ENCODE measurements at places on chromosomes 3 and 15.

- no peak for DNase-seq
These were observed 8.9 kb downstream of the MUC4 start for GRCh38 chr3:195802795-195803194.

GRCh38 chr15:23420806-23421575 lies 26.1 kb downstream of the GOLGA6L2 start:
- DNase-seq: no peak

GRCh38 chr3:127682561-127682960 lies 9.8 kb downstream of the ABTB1 start:
- no peak for DNase-seq

GRCh38 chr3:14949126-14949525 lies 1.7 kb downstream of the NR2C2 start:
- no peak for DNase-seq

GRCh38 chr3:4207672-4208071 lies 95.5 kb upstream of the SETMAR start:
- DNase-seq: no peak

DNA sequence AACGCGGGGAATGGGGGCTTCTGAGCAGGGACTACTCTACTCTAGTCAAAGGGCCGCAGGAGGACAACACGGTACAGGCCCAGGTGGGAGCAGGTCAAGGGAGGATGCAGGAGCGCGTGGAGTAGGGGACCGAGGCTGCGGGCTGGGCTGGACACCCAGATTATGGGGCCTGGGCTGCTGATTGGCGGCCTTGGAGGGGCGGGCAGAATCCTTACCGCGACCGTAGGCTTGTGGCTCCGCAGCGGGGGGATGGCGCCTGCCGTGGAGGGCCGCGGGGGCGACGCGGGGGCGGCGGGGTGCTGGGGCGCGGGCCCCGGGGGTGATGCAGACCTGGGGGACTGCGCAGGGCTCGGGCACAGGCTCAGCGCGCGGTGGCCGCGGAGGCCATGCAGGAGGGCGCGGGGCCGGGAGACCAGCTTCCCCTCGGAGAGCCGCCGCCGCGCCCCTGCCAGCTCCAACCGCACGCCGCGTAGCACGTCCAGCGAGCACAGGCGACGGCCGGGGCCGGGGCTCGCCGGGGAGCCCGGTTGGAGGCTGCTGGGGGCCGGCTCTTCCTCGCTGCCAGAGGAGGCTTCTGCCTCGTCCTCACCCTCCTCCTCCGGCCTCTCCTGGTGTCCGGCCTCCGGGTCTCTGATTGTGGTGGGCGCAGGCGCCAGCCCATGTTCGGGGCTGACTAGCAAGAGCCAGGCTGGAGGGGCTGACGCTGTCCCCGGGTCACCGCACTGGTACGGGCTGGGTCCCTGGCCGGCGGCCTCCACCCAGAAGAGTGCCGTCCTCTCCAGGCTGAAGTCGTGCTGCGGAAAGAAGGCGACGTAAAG lies 12.9 kb downstream of the UBAP1L start:
- DNase-seq: no peak

GRCh38 chr3:74267588-74268184 lies 346.8 kb downstream of the CNTN3 start:
- no peak for DNase-seq

- no peak for DNase-seq
These were observed 301.2 kb upstream of the ARHGEF26 start for GRCh38 chr3:153820035-153820434.
